ENCODE measurements at places on chromosomes 2 and 18. TPM values are rescaled to one million over a fixed set of nuclear protein-coding genes. Genes with fewer than 3 reads are reported as not detected.

GRCh38 chr18:670522-670921 lies 13.1 kb downstream of the TYMS start:
- peaks cover 45% of the 10 kb centered on the region for H3K36me3 ChIP-seq
- H3K27me3 ChIP-seq = no peaks in the 10 kb centered on the region
- no peak for DNase-seq
- no peak overlapping the region for H3K27ac ChIP-seq

- no peak overlapping the region for H3K4me3 ChIP-seq
- no peaks in the 10 kb centered on the region for H3K27me3 ChIP-seq
- no peaks in the 10 kb centered on the region for H3K4me1 ChIP-seq
- H3K36me3 ChIP-seq = no peaks in the 10 kb centered on the region
- no peak overlapping the region for H3K27ac ChIP-seq
Observed at GRCh38 chr18:1511619-1512311, 607.1 kb downstream of the ADCYAP1 start.

- no peaks in the 10 kb centered on the region for H3K36me3 ChIP-seq
- H3K4me3 ChIP-seq = no peak overlapping the region
- no peaks in the 10 kb centered on the region for H3K27me3 ChIP-seq
Observed at GRCh38 chr18:36485772-36486171, 188.3 kb downstream of the FHOD3 start.

DNA sequence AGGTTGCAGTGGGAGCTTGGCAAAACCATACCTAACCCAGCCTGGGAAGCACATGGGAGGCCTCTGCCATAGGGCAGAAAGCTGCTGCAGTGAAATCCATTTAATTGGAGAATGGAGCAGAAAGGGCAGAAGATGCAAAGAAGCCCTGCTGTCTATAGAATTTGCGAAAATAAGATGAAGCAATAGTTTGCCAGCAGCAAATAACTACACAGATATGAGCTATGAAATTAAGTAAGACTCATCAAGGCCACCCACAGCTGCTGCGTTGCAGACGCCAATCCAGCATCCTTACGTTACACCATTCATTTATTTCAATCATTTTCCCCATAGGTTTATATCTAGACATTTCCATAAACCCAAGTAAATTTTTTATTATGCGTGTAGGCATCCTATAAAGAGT lies 21.1 kb downstream of the ATP8B1 start:
- no peaks in the 10 kb centered on the region for H3K27me3 ChIP-seq
- H3K4me1 ChIP-seq = peaks cover 58% of the 10 kb centered on the region

GRCh38 chr2:218387369-218388194 lies 5.5 kb downstream of the SLC11A1 start:
- H3K4me1 ChIP-seq = no peaks in the 10 kb centered on the region
- peak overlapping the region; percentile 23 for H3K4me3 ChIP-seq
- no peaks in the 10 kb centered on the region for H3K36me3 ChIP-seq
- peak; percentile 36 for DNase-seq

DNA sequence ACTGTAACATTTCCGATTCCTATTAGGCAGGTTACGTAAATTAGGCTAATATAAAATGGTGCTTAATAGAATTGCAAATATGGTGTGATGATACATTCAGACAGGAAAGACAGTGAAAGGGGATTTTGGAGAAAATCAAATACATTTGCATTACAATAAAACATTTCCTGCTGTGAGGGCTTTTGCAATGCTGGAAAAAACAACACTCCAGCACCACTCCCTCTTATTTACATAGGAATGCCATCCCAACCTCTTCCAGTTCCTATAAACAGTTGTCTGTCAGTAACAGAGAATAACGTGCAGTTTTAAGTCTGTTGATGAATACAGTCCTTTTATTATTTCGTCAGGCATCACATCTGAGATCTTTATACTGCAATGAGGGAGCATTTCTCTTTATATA lies 298.8 kb upstream of the FANCL start:
- H3K27ac ChIP-seq = no peak overlapping the region
- H3K36me3 ChIP-seq = no peaks in the 10 kb centered on the region
- no peaks in the 10 kb centered on the region for H3K4me1 ChIP-seq
- peak; percentile 10 for DNase-seq

DNA sequence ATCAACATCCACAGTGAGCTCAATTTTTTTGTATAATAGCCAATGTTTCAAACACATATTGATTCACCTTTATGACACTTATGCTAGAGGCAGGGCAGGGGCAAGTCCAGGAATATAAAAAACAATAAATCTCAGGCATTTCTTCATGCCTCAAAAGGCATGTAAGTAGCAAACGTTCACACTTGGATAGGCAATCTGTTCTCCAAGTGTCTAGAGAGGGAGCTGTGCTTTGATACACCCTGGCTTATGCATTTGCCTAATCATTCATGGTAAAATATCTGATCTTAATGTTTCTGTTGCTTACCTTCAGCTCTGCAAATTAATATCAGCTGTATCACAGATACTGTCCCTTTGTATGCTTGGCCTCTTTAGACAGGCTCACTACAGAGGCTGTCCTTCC lies 464.5 kb upstream of the SETBP1 start:
- H3K27ac ChIP-seq = no peak overlapping the region
- no peak for DNase-seq
- no peaks in the 10 kb centered on the region for H3K27me3 ChIP-seq
- H3K36me3 ChIP-seq = no peaks in the 10 kb centered on the region
- no peaks in the 10 kb centered on the region for H3K4me1 ChIP-seq

DNA sequence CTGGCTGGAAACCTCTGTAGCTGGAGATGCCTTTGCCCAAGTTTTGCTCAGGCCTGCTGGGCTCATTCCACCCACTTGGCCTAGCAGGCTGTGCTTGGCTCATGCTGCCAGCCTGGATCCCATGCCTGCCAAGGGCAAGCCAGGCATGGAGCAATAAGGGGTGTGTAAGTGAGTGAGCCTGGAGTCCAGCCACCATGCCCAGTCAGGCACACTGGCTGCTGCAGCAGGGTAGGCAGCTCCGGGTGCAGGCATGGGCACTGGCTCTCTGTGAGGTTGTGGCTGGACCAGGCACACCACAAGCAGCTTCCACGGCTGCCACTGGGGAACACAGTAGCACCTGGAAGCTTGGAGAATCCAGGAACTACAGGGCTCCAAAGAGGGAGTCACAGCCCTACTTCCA lies 147.7 kb upstream of the HS6ST1 start:
- no peaks in the 10 kb centered on the region for H3K36me3 ChIP-seq

DNA sequence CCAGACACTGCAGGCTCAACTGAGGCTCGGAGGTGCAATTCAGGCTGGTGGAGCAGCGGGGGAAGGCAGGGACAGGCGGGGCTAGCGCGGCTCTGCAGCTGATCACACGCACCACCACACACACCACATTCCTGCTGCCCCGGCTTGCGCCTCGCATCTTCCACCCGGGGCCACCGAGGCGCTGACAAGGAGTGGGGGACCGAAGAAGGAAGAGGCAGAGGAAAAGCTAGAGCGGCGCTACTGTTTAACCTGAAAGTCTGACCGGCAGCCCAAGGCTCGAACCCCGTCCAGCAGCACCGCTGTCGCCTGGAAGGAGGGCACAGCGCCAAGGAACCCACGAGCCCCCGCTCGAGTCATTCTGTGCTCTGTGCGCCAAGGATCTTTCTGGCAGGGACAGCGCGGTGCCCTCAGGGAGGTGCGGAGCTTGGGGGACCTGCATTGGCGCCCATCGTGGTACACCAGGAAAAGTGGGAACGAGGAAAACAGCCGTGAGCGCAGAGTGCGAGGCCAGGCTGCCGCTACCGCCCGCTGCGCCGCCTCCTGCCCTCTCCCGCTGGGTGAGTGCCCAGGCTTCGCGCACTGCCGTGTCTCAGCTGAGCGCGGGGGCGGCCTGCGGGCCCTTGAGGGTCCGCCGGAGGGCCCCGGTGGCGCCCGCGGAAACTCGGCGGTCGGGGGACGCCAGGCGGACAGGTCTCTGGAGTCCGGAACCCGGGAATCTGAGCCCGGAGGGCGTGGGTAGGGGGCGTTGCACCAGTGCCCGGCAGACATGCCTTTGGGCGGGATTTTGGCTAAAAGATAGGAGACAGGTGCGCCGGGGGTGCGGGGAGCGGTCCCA lies 860 bp upstream of the KCNJ3 start:
- peaks cover 4% of the 10 kb centered on the region for H3K4me1 ChIP-seq
- peaks cover 28% of the 10 kb centered on the region for H3K27me3 ChIP-seq
- peak overlapping the region; percentile 41 for H3K4me3 ChIP-seq
- H3K36me3 ChIP-seq = no peaks in the 10 kb centered on the region

The R3HDM1 gene
- 39.5 TPM for total RNA-seq

DNA sequence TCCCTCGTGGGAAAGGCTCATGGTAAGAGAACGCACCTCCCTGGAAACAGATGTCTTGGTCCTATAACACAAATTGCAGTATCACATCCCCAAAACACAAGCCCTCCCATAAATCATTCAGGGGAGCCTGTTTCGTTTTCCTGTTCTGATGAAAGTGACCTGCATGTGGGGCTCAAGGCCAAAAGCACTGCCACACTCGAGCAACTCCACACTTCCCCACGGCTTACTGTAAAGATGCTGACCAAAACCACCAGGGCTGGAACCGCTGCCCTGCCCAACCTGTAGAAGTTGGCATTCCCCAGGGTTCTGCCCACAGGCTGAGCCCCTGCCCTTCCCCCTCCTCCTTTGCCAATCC lies 139.7 kb downstream of the BCL11A start:
- H3K4me1 ChIP-seq = peaks cover 2% of the 10 kb centered on the region
- no peak overlapping the region for H3K27ac ChIP-seq
- DNase-seq = no peak
- no peak overlapping the region for H3K4me3 ChIP-seq
- no peaks in the 10 kb centered on the region for H3K27me3 ChIP-seq

DNA sequence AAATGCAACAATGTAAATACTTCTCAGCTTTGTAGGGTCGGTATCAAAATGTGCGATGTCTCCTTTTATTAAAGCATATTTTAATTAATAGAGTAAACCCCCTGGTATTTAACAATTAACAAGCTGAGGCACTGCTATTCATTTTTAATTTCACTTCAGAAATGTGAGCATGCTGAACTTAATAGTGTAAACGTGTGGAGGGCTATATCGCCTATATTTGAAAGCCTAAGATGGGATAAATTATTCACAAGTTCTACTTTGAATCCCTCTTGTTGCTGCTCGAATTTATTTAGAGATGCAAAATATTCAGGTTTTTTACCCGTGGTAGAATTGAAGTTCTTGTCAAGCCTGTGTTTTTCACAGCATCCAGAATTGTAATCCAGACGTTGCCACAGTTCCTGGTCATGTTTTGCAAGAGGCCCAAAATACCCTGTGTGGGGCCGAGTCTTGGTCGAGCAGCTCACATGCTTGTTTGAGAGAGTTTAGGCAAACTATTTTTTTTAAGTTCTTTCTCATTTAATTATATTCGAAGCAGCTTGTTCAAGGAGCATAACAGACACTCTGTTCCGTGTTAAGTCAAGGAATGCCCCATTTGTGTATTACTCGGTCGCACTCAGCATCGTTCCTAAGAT lies 2.5 kb downstream of the SALL3 start:
- no peaks in the 10 kb centered on the region for H3K36me3 ChIP-seq
- DNase-seq = no peak
- peak overlapping the region; percentile 55 for H3K4me3 ChIP-seq
- H3K27me3 ChIP-seq = peaks cover 47% of the 10 kb centered on the region

DNA sequence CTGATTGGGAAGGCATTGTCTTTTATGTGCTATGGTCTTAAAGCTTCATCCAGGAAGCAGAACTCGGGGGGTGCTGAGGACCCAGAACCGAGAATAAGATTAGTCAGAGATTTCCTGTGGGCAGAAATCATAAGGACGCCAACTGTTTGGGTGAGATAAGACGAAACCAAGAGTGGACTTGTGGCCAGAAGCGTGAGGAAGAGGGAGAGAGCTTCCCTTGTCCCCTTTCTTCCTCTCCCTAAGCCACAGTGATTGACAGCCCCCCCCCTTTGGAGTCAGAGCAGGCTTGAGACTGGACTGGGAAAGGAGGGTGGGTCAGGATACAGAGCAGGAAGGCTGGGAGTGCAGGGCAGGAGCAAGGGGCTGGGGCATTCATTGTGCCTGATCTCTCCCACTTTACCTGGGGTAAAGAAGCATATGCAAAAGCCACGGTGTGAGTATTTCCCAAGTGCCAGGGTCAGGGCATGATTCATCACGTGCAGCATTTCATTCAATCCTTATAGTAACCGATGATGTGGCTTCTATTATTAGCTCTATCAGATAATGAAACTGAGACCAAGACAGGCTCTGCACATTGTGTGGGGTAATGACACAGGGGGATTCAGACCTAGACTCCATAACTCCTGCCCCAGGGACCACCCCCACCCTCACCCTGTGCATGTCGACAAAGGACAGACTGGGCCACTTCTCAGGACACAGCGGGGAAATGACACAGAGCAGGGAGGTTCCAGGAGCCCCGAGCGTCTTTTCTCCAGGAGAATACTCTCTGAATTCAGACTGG lies 3.0 kb upstream of the IL1RN start:
- no peak overlapping the region for H3K4me3 ChIP-seq
- H3K27ac ChIP-seq = peak overlapping the region; percentile 22
- peak; percentile 26 for DNase-seq
- no peaks in the 10 kb centered on the region for H3K36me3 ChIP-seq
- peaks cover 14% of the 10 kb centered on the region for H3K4me1 ChIP-seq

GRCh38 chr2:139645617-139646016 lies 865.4 kb upstream of the NXPH2 start:
- H3K4me3 ChIP-seq = no peak overlapping the region
- H3K27ac ChIP-seq = no peak overlapping the region
- no peaks in the 10 kb centered on the region for H3K4me1 ChIP-seq
- no peaks in the 10 kb centered on the region for H3K27me3 ChIP-seq
- DNase-seq = no peak

The PLGLB1 gene
- total RNA-seq = 0.59 TPM

DNA sequence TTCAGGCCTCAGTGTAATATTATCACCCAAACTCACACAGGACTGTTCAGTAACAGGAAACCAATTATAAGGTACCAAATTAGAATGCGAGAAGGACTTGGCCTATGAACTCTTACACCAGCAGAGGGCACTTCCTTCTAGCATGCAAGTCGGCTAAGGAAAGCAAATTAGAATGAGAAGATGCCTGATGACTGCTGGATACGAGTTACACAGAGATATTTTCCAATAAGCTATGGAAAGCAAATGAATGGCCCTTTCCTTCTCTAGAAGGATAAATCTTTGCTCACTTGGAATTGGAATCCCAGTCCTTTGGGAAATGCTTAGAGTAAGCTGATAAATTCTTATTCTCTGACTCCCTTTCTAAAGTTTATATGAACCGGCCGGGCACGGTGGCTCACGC lies 109.8 kb downstream of the AP1S3 start:
- no peak overlapping the region for H3K4me3 ChIP-seq
- no peak overlapping the region for H3K27ac ChIP-seq
- peaks cover 21% of the 10 kb centered on the region for H3K4me1 ChIP-seq
- DNase-seq = peak; percentile 56

GRCh38 chr18:79366177-79367094 lies 29.3 kb upstream of the NFATC1 start:
- no peaks in the 10 kb centered on the region for H3K27me3 ChIP-seq
- H3K36me3 ChIP-seq = no peaks in the 10 kb centered on the region

- H3K36me3 ChIP-seq = no peaks in the 10 kb centered on the region
- H3K27me3 ChIP-seq = no peaks in the 10 kb centered on the region
- no peak overlapping the region for H3K4me3 ChIP-seq
- DNase-seq = no peak
Observed at GRCh38 chr18:38454764-38455469, 889.3 kb upstream of the CELF4 start.

DNA sequence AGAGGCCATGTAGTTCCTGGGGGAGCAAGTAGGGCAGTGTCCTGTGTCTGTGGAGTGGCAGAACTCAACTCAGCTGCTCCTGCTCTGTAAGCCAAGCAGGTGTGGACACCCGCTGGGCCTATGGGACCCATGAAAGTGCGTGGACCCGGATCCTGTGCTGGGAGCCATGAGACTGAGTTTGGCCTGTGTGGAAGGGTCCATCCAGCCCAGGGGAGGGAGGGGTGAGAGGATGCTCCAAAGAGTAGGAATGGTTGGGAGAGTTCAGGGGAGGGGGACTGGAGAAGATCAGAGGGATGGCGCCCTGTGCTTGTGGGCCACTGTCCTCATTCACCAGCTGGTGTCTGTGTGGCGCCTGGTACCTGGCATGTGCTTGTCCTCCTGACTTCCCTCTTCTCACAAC lies 226.4 kb upstream of the HS6ST1 start:
- no peak for DNase-seq
- no peaks in the 10 kb centered on the region for H3K36me3 ChIP-seq
